ENCODE measurements at places on chromosomes 1 and 21. TPM values are rescaled to one million over a fixed set of nuclear protein-coding genes. Genes with fewer than 3 reads are reported as not detected.

DNA sequence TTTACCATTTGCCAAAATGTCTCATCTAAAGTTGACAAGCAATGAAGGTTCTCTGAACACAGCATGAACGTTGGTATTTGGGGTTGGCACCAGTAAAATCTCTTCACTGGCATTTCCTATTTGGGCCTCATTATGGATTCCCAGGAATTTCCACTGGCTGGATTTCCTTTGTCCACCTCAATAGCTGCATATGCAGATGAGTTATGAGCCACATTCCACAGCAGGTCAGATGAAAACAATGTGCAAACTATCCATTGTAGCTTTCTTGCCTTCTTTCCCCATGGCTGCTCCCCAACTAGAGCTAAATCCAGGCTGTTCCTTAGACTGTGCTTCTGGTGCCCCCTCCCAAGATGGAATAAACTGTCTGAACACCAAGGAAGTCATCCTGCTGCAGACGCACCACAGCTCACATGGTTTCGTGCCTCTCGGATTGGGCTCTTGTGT, 168.1 kb upstream of the FGGY start:
- DNase-seq: peak; percentile 88

GRCh38 chr1:119935373-119935772, 39.1 kb upstream of the ADAM30 start:
- DNase-seq: no peak

DNA sequence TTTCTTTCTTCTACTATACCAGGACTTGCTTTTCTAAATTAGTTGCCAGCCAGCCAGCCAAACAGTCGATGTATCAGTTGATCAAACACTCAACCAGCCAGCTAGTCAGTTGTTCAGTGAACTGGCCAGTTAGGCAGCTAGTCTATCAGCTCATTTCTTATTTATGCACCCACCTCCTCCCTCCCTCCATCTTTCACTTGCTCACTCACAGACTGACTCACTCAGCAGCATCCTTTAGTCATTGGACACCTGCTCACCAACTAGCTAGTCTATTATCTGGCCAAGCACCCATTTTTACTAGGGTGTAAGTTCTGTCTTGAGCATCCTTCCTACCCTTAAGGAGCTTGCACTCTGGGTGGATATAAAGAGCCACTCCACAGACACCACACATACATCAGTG, 5.9 kb upstream of the SPRR4 start:
- no peak for DNase-seq

- DNase-seq: no peak
Observed at GRCh38 chr21:37273911-37274690, 7.0 kb upstream of the VPS26C start.

DNA sequence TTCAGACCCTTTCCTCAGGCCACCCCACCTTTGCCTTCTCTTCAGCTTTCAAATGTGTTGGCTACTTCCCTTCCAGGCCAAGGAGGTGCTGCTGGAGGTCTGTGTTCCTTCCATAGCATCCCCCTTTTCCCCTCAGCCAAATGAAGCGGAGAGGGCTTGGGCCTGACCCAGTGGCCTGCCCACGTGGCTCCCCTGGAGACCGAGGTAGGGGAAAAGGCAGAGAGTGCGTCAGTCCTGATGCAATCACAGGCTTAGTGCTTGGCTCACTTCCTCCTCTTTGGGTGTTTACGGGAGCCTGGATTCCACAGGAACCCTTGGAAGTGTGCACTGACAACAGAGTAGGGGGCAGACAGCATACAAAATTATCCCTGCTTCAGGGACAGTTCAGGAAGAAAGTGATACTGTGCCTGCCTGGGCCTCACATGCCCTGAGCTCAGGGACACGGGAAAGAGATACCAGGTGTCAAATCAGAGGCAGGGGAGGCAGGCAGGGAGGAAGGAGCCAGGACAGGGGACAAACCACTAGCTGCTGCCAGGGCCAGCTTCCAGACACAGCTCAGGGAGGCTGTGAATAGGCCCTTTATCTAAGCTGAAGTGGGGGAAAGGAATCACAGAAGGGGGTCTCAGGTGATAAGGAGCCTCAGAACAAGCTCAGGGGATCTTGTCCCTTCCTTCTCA, 16.6 kb upstream of the PTP4A2 start:
- DNase-seq: peak; percentile 99

DNA sequence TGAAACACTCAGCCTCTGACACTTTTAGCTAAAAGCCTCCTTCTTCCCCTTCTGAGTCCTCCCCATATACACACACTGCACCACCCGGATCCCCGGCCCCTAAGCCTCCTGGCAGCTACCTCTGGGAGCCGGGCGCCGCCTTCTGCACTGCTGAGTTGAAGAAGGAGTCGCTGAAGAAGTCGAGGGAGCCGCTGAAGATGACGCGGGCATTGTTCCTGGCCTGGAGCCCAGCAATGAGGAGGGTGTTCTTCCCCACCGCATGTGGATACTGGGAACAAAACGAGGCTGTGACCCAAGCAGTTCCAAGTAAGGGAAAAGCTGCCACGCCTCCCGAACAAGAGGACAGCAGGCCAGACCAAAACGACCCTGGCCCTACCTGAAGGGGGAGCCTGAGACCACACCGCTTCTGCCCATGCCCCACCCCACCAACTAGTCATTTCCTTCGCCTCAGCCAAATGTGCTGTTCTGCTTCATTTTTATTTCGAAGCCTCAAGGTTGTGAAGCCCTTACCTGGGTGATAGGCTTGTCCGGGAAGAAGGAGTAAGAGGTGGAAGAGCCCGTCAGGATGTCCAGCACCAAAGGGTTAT, 7.0 kb downstream of the DDOST start:
- peak; percentile 37 for DNase-seq

DNA sequence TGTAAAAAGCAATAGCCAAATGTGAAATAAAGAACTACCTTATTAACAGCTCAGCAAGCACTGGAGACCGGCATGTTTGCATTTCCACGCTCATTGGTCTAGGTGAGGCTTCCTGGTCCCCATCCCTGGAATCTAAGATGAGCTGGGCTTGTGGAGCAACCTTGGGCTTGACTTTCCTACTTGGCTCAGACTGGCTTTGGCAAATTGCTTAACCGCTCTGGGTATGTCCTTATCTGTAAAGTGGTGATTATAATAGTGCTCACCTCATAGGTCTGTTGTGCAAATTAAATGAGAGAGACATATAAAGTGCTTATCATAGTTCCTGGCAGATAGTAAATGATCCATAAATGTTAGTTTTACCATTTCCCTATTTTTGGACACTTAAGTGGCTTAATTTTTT, 49.4 kb upstream of the CACNA1E start:
- no peak for DNase-seq

GRCh38 chr1:243399561-243400155, 143.8 kb downstream of the SDCCAG8 start:
- no peak for DNase-seq

- peak; percentile 39 for DNase-seq
Observed at GRCh38 chr1:199157494-199157893, 518.7 kb downstream of the PTPRC start.

The DENND2C gene
- 5.3 TPM for total RNA-seq

DNA sequence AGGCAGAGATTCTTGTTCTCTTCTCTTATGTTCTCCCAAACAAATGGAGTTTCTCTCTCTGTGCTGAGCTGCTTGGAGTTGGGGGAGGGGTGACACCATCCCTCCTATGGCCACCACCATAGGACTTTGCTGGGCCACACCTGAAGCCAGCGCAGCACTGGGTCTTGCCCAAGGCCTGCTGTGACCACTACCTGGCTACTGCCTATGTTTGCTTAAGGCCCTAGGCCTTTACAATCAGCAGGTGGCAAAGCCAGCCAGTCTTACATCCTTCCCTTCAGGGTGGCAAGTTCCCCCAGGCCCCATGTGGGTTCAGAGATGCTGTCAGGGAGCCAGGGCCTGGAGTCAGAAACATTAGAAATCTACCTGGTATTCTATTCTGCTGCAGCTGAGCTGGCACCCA, 6.3 kb upstream of the MTARC2 start:
- no peak for DNase-seq

DNA sequence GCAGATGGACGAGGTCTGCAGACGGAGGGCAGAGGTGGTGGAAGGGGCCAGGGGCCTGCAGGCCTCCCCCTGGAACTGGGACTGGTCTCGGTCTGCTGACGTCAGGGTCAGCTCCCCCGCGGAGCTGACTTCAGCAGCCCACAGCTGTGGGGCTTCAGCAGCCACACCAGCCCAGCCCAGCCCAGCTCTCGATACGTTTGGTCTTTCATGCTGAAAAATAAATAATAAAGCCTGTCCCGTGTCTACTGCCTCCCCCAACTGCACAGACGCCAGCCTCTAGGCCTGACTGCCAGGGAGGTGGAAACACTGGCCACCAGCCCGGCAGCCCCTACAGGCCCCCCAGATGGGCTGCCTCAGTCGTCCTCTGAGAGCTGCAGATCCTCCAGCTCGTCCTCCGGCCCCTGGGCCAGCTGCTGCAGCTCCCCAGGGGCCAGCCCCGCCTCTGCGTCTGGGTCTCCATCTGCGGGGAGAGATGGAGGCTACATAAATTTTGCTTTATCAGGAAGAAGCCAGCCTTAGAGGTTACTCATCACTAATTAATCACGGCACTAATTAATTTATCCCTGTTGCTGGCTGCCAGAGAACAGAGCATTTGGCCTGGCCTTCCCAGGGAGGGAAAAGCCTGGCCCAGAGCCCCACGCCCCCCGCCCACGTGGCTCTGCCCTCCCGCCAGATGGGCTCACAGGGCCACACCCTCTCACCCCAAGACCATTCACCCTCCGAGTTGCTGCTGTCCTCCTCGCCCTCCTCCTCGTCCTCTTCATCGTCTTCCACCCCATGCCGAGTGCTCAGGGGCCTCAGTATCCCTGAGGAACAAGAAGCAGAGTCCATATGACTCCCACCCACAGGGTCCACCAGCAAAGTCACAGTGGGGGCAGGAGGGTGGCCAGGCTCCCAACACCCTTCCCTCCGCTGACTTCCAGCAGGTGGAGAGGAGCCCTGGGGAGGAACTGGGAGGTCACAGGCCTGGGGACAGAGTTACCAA, 14.4 kb downstream of the NOC2L start:
- DNase-seq: peak; percentile 49

DNA sequence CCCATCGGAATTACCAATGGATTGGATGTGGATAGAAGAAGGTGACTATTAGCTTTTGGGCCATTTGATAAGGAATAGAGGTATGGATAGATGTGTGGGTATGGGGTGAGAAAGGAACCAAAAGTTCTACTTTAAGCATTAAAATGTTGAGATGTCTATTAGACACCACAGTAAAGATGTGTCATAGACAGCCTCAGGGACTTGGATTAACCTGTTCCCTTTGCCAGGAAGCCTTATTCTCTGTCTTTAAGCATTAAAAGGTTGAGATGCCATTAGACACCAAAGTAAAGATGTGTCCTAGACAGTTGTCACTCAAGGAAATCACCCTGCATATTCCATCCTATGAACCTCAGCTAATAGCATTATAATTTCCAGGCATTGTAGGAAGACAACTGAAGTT, 11.0 kb upstream of the DENND1B start:
- no peak for DNase-seq

- no peak for DNase-seq
Observed at GRCh38 chr1:234719454-234720251, 109.7 kb upstream of the IRF2BP2 start.

DNA sequence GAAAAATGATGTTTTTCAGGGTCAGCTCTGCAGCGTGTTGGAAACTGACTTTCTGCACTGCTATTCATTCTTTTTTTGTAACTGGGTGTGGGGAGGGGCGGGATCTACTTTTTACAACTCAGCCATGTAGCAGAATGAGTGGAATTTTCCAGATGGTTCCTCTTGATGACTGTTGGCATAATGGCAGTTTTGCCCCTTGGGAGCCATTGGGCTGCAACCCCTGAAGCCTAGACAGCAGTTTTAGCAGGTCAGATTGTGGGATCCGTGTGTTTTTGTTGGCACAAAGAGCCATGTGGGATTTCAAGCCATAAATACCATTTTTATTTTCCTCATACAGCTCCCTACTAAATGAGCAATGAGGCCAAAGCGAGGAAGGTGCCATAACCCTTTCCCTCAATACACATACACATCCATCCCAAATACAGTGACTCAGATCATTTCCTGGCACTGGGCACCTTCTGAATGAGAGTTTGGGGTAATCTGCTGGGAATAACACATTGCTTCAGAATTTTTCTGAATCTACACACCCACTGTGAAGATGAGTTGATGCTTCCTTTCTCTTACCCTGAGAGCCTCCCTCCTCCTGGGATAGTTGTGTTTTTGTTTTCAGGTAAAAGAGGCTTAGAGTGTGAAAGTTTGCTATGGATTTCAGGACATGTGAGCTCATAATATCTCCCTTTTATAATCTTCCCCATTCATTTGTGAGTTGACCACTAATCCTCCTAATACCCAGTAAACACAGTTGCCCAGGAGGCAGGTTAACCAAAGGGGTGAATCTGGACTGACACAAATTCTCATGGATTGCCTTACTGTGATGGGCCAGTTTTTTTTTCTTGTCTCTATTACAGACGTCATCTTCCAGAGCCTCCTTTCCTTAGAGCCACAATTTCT, 13.1 kb downstream of the S100A10 start:
- DNase-seq: peak; percentile 97

DNA sequence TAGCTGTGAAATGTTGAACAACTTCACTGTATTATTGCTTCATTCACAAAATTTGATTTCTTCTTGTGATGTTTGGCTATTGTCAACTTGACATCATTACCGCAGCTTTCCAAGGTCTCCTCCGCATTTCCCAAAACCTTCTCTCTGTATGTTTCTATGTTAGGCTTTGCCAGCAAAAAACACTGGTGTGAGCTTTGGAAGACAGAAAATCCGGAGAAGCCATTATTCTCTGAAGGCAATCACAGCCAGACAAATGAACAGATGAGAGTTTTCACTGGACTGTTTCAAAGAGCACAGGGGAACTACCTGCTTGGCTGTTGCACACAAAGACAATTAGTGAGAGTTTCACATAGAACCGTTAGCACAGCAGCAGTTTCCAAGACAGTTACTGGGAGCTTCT, 609.6 kb downstream of the BRINP3 start:
- no peak for DNase-seq

- DNase-seq: no peak
Observed at GRCh38 chr21:33537212-33537611, 4.7 kb downstream of the GART start.

Measured in fibroblast of the aortic adventitia (primary cell).